NCI-H1105 treated with DMSO at 0.1 percent for 48 hours (cell line): ENCODE measurements at places on chromosomes 2 and 18.

DNA sequence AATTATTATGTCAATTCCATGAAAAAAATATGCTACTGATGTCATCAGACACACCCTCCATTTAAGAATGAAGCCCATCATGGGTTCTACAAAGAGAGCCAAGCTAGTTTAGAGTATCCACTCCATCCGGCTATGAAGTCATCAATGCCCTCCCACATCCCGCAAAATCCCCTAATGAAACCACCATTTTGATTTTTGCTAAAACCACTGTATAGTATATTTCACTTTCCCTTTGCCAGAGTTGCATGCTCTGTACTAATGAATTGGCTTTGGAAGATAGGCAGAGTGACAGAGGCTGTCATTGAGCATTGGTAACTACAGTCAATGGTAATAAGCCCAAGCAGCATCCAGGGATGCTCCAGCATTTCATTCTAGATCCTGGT lies 118.6 kb downstream of the ANKRD44 start:
- no peak for DNase-seq

DNA sequence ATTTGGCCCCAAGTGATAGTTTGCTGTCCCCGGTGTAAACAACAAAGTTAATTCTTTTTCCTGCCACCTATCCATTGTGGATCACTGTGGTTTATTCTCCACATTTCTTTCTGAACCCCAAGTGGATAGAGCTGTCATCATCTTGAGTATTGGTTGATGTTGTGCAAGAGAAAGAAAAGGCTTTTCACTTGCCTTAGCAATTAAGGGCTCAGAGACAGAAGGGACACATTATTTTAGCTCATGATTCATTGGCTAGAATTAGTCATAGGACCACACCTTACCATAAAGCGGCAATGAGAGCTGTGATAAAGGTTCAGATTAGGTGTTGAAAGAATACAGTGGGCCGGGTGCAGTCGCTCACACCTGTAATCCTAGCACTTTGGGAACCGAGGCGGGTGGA lies 442.1 kb upstream of the DCC start:
- DNase-seq: no peak

DNA sequence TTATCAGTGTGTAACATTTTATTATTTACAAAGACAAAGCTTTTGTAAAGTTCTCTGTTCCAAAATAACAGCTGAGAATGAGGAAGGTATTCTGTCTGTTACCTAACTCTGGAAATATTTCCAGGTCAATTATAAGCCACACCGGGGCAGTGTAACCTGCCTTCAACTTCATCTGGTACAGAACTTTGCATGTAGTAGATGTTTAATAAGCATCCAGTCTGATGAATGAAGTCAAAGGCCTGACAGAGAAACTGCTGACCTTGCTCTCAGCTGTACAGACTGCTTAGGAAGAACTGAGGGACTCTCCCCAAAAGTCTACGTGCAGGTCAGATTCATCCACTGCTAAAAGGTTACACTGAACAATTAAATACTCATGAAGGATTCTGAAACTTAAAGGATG lies 43.3 kb downstream of the WDFY1 start:
- DNase-seq: no peak

- no peak for DNase-seq
Observed at GRCh38 chr2:138596403-138596802, 94.8 kb downstream of the SPOPL start.

DNA sequence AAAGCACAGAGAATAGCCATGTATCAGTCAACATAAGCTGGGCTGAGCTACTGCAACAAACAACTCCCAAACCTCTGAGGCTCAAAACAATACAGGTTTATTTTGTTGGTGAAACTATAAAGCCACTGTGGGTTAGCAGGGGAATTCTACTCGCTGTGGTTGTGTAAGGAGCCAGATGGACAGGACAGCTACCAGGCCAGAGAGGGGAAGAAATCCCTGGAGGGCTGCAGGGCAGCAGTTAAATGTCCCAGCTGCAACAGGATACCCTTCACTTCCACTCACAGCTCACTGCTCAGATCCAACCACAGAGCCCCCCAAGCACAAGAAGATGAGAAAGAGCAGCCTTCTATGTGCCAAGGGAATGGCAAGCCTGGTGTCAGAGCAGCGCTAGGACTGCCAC lies 245.9 kb upstream of the RAB6C start:
- DNase-seq: no peak

DNA sequence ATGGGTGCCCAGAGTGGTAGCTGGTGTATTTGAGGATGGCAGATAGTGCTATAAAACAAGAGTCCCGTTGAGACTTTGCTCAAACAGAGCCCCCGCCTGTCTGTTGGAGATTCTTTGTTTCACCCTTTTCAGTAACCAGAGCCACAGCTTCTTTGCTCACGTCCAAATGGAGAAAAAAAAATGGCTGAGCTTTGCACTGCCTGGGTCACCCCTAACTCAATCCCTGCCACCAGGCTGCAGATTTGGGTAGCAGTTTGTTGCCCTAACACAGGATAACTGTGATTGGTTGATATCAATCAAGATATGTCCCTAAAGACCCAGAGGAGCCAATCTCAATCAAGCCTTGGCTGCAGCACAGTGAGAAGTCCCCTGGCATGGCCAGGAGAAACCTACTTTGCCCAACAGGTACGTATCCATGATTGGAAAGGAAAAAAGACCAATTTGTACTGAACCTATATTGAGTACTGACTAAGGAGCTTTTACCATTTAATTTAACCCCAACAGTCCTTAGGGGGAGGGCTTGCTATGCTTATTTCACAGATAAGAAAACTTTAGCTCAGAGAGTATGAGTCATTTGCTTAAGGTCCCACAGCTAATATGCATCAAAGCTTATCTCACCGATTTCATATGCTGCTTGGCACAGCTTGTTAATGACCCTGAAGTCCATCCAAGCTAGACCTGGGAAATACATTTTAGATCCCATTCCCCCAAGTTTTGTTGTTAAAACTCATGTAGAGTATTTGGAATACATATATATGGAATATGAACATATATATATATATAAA lies 72.0 kb upstream of the SH3BP4 start:
- DNase-seq: no peak

DNA sequence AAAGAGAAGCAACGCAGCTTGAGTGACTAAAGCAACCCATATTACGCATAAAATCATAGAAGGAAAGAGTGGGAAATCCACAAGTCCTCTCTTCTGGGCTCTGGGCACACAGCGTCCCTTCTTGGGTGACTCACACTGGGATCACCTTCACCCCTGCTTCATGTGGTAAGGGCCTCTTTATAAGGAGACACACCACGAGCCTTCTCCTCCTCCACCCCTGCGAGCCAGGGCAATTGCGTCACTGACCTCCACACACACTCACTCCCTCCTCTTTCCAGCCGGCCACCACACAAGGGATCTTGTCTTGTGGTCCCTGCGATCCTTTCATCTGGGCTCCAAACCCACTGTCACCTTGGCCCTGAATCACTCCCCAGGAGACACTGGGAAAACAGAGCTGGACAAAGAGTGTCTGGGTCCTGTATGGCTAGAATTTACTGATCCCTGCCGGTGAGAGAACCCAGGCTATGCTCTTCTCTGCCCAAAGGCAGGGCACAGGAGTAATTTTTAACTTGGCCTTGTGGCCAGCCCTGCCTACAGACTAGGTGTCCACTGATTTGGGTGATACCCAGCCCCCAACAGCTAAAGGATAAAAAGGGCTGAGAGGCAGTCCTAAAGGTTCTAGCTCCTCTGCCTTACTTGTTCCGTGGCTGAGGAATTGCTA lies 35.3 kb downstream of the NHEJ1 start:
- DNase-seq: no peak
